ENCODE measurements at places on chromosomes 5 and 9.

DNA sequence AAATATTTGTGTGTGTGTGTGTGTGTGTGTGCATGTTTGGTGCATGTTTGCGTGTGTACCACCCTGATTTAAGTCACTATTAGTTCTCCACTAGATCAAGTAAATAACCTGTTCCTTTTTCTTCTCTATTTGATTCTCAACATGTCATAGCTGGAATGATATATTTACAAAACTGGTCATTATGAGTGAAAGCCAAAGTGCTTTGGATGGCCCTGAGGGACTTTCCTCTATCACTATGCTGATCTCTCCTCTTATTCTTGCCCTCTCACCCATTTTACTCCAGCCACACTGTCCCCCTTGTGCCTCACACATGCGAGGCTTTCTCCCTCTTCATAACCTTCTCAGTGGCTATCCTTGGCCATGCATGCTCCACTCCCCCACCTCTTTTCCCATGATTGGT, 144.6 kb upstream of the NMUR2 start:
- no peak for DNase-seq

DNA sequence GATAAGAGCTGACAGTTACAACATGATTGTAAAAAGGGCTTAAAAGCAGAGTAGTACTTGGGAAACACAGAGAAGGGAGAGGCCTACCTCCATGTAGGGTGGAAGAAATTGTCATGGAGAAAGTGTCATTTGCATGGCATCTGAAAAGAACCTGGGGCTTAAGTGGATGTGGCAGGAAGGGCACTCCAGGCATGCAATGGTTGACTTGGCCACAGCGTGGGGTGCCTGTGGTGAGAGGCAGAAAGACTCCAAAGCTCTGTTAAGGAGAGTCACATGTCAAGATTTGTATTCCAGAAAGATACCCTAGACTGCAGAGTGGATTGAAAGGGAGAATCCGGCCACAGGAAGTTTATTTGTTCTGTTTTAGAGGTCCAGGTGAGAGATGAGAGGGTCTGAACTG, 2.4 kb downstream of the POLR3G start:
- no peak for DNase-seq

DNA sequence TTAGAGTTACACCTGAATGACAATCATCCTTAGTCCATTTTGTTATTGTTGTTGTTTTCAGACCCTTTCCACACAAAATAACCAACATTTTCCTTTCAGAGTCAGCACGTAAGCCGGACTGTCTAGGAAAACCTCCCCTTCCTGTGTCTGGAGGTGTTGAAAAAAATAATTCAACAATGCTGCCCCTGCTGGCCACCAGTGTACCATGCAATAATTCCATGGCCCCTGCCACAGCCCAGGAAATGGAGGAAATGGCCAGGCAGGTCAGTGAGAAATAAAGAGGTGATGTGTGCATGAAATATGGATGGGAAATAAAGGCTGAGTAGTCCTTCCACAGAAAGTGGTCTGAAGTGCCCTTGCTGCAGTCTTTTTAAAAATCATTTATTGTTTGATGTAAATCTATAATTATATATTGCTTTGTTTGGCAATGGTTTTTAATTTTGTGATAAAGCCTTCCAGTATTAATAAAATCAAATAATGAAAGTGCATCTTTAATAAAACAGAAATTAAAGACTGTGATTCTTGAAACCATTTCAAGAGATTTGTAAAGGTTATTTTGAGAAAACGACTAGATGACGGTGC, 152.8 kb upstream of the PAPPA start:
- peak; percentile 35 for DNase-seq

DNA sequence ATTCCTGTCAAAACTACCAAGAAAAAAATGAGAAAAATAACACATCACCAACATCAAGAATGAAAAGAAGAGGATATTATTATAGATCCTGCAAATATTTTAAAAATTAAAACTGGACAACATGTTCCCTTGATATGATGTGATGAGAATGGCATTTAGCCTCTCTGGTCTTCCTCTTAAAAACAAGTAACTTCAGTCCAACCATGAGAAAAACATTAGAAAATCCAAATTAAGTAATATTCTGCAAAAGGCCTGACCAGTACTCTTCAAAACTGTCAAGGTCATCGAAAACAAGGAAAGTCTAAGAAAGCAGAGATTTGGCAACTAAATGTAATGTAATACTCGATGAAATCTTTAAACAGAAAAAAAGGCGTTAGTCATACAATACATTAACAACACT, 167.1 kb upstream of the SNX2 start:
- DNase-seq, result no peak
